ENCODE measurements at places on chromosomes 12 and 14. TPM values are rescaled to one million over a fixed set of nuclear protein-coding genes. Genes with fewer than 3 reads are reported as not detected.
A peak's percentile ranks its signal among the peaks of the same experiment; 100 is the strongest.

ADAMTS20 gene
- not detected for total RNA-seq

LPAR5 gene
- total RNA-seq = not detected

GARIN6 gene
- total RNA-seq = not detected

CYP46A1 gene
- total RNA-seq = not detected

NIN gene
- total RNA-seq = 12.4 TPM

- peak; percentile 60 for DNase-seq
These were observed 1.7 kb downstream of the FOS start for GRCh38 chr14:75280291-75280830.

DNA sequence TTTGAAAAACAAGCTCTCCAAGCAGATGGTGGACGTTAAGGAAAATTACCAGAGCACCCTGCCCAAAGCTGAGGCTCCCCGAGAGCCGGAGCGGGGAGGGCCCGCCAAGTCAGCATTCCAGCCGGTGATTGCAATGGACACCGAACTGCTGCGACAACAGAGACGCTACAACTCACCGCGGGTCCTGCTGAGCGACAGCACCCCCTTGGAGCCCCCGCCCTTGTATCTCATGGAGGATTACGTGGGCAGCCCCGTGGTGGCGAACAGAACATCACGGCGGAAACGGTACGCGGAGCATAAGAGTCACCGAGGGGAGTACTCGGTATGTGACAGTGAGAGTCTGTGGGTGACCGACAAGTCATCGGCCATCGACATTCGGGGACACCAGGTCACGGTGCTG lies 62.4 kb downstream of the NTF3 start:
- DNase-seq = no peak

DNA sequence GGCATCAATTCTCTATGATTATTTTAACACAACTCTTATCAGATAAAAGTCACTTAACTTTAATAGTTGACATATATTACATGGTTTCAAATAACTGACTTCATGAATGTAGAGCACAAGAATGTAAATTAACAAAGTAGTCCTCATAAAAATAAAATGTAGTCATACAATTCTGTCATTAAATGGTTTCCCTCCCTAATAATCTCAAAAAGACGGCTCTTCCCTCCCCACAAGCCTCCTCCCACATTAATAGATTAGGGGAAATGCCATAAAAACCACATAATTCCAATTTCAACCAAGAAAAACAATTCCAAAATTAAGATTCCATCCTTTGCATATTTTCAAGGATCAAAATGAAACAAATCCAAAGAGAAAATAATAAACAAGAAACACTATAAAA lies 36.7 kb downstream of the SPTLC2 start:
- no peak for DNase-seq

DNA sequence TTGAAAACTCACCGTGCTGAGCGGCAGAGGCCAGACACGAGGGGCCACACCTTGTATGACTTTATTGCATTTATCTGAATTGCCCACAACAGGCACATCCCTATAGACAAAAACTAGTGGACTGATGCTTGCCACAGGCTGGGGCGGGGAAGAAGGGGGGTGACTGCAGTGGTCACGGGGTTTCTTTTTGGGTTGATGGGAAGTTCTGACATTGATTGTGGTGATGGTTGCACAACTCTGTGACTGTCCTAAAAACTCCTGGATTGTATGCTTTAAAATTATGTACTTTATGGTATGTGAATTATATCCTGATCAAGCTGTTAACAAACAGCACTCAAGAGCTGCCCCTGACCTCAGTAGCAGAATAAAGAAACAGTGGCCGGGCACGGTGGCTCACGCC lies 25.7 kb downstream of the DHX37 start:
- DNase-seq = no peak

All from HT-29 (cell line).